Cardiac fibroblast (primary cell): ENCODE measurements at places on chromosomes 7 and 10.
A peak's percentile ranks its signal among the peaks of the same experiment; 100 is the strongest.

- peak; percentile 37 for DNase-seq
These were observed 355.0 kb downstream of the RNLS start for GRCh38 chr10:88228130-88228529.

- no peak for DNase-seq
These were observed 51.4 kb downstream of the ZRANB1 start for GRCh38 chr10:124993345-124993708.

GRCh38 chr7:142583446-142583845, 165.8 kb upstream of the PRSS1 start:
- DNase-seq: peak; percentile 53

DNA sequence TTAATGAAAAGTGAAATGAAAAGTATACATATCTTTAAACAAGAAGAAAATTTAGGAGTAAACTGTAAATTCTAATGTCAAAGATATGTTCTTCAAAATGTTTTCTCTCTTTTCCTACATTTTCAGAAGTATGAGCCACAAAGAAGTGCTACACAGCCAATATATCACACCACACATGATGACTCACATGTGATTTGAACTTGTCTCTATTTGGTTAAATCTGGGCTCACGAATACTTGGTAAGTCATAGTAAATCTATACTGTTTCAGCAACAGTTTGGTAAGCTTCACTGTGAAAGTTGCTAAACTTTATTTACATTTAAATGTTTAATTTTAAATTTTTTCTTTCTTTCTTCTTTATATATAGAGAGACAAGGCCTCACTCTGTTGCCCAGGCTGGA, 380.6 kb upstream of the IGFBP3 start:
- peak; percentile 60 for DNase-seq

GRCh38 chr10:84216834-84217233, 8.5 kb downstream of the LRIT2 start:
- no peak for DNase-seq

DNA sequence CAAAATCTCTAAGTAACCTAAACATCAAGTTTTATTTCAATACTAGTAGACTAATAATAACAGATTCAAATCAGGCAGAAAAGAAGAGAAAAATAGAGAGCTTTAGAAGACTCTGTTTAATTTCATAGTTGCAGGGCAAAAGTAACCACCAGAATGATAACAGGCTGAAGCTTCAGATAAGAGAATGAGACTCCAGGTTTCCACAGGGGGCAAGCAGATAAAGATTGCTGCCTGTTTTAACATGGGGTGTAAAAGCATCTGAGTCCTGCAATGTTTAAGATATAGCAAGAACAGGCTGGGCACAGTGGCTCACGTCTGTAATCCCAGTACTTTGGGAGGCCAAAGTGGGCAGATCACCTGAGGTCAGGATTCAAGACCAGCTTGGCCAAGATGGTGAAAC, 11.0 kb downstream of the CROT start:
- no peak for DNase-seq

- peak; percentile 78 for DNase-seq
These were observed 10.9 kb downstream of the OGDH start for GRCh38 chr7:44617225-44617890.

DNA sequence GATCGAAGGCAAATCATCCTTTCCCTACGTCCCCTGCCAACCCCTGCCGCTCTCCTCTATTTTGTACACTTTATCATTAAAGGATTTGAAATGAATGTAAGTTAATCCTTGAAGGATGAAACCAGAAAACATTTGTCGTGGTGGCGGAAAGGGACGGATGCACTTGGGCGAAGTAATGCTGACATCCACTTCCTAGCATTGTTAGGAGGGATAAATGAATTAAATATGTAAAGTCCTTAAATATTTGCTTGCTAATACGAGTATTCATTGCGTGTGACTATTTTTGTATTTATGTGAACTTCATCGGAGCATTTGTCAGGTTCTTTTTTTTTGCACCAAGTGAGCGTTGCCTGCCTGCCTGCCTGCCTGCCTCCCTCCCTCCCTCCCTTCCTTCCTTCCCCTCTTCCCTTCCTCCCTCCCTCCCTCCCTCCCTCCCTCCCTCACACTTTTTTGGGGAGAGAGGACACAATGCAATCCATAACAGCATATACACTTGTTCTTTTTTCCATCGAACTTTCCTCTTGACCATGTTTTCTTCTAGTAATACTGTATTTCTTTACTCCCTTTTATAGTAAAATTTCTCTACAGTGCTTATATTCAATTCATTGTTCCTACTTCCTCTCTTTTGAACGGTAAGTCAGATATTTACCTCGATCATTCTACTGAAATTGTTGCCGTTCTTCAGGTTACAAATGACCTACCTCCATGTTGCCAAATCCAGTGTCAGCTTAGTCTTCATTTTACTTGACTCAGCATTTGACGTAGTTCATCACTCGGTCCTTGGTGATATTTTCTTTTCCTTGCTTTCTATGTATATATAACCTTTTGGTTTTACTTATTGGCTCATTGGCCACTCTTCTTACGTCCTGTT, 831 bp downstream of the CCDC7 start:
- DNase-seq: no peak

DNA sequence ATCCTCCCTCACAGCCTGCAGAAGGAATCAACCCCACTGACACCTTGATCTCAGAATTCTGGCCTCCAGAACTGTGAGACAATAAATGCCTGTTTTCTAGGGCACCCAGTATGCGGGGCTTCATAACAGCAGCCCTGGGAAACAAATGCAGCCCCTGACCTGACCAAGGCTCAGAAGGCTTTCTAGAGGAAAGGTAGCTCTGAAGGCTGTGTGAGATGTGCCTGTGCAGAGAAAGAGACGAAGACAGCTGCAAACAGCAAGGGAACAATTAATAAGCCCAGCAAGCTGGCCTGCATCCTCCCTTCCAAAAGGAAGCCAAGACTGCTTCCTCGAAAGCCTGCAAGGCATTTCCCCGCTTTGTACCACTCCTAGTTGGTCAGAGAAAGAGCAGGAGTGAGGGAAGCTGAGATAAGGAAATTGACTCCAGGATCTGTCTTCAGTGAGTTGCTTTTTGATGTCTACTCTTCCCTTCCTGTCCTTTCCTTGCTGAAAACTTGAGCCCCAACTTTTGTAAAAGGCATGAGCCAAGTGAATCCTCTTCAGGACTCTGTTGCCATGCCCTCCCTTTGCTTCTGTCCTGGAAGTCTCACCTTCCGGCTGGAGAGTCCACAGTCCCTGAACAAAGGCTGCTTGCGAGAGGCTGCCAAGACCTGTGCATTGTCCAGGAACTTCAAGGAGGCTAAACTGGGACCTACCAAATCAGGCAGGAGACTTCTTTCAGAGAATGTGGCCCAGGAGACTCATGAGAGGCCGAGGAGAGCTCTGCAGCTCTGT, 71.2 kb upstream of the ARID5B start:
- DNase-seq: peak; percentile 47

DNA sequence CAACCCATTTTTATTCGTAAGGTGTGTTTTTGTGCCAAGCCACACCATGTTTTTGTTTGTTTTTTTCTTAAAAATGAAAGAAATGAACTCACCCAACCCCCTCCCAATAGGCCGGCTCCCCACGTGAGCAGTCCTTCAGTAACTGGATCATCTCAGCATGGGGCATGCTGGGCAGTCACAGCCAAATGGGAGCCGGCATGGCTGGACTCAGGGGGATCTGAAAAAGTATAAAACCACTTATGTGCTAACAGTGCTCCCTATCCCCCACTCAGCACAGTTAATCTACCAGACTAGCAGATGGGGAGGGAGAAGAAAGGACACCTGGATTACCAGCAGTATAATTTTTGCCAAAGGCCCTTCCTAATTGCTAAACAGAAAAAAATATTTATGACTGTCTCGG, 39.3 kb downstream of the BAZ1B start:
- no peak for DNase-seq

- no peak for DNase-seq
These were observed 876 bp upstream of the PIK3AP1 start for GRCh38 chr10:96721207-96721572.

GRCh38 chr10:51002469-51002868, 71.8 kb upstream of the PRKG1 start:
- no peak for DNase-seq

DNA sequence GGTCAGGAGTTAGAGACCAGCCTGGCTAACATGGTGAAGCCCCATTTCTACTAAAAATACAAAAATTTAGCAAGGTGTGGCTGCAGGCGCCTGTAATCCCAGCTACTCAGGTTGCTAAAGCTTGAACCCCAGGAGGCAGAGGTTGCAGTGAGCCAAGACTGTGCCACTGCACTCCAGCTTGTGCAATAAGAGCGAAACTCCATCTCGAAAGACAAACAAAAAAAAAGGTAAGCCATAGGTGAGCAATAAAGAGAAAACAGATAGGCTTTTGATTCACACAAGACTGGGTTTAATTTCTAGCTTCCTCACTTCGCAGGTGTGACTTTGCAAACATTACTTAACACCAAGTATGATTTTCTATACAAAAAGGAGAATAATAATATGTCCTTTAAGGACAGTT, 72.3 kb upstream of the ACBD5 start:
- DNase-seq: no peak

DNA sequence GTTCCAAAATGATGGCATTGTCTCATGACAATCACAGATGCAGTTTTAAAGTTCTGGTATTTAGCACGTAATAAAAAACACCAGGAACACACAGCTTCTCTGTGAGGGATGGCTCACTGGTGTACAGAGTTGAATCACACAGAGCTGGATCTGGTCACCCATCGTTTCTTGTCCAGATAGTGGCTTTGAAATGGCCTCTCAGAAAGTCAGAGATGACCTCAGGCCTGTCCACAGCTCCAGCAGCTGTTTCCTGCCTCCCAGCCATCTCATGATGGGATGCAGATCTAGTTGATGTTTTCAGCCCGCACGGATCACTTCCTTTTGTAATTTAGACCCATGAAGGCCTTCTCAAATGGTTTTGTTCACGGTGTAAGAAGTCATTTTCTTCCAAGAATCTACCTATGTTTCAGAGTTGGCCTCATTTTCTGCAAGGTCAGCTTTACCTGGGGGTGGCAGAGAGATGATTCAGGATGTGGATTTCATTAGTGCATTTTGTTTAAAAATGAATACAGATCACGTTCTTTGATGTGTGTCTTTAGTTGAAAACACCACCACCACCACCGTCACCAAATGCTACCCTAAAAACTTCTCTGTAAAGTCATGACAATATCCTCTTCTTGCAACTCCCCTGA, 166.2 kb downstream of the SNX10 start:
- DNase-seq: peak; percentile 0

- DNase-seq: no peak
These were observed 206.4 kb downstream of the KCNMA1 start for GRCh38 chr10:77431209-77431611.

- DNase-seq: peak; percentile 32
These were observed 38.9 kb upstream of the CPXM2 start for GRCh38 chr10:123930340-123931001.

DNA sequence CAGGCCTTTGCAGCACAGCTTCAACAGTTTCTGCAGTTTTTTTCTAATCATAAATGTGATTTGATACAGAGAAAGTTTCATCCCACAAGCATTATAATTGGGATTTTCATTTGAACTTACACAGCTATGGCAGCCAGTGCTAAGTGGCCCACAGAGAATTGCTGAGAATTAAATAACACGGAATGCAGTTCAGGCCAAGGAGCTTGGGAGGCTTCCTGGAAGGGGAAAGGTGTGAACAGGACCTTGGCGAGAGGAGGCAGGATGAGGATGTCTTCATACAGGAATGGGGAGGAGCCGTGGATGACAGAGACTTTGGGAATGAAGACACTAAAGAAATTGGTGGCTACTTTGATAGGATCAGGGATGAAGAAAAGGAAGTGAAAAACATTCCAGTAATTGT, 95.3 kb downstream of the ZNF22 start:
- no peak for DNase-seq

GRCh38 chr7:44762300-44762699, 13.7 kb downstream of the ZMIZ2 start:
- DNase-seq: no peak

GRCh38 chr7:157691586-157692459, 355.0 kb downstream of the DNAJB6 start:
- no peak for DNase-seq

- DNase-seq: no peak
These were observed 3.8 kb upstream of the SKIDA1 start for GRCh38 chr10:21529032-21529910.

DNA sequence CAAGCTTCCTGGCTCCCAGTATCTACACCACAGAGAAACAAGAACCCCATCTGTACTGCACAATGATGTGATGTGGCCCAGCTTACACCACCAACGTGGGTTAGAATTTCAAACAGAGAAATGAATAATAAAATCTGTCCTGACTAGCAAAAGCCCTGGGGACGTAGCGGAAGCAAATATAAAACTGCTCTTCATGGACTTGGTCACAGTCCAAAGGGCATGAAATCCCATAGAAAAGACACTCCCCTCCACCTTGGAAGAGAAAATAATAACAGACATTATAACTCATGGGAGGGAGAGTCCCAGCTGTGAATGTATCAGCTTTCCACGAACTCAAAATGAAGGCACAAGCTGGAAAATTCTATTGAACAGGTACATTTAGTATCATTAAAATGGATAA, 205.3 kb upstream of the GALNT17 start:
- DNase-seq: no peak

DNA sequence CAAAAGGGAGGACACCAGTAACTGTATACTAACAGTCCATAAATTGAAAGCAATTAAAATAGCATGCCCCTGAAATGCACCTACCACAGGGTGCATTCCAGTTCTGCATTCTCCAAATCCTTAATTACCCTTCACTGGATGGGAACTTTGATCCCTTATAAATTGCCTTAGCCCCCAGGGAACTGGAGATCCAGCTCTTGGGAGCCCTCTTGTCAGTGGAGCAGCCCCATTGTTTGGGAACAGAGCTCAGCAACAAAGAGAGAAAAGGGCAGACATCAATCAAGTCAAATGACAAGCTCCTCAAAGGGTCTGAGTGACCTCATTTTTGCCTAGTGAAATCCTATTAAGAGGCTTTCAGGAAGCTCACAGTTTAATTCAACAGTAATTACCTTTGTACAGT, 472.6 kb downstream of the XPNPEP1 start:
- DNase-seq: no peak

- no peak for DNase-seq
These were observed 203.3 kb upstream of the HGF start for GRCh38 chr7:81973117-81973516.

GRCh38 chr7:49766966-49767365, 6.5 kb upstream of the VWC2 start:
- DNase-seq: no peak

DNA sequence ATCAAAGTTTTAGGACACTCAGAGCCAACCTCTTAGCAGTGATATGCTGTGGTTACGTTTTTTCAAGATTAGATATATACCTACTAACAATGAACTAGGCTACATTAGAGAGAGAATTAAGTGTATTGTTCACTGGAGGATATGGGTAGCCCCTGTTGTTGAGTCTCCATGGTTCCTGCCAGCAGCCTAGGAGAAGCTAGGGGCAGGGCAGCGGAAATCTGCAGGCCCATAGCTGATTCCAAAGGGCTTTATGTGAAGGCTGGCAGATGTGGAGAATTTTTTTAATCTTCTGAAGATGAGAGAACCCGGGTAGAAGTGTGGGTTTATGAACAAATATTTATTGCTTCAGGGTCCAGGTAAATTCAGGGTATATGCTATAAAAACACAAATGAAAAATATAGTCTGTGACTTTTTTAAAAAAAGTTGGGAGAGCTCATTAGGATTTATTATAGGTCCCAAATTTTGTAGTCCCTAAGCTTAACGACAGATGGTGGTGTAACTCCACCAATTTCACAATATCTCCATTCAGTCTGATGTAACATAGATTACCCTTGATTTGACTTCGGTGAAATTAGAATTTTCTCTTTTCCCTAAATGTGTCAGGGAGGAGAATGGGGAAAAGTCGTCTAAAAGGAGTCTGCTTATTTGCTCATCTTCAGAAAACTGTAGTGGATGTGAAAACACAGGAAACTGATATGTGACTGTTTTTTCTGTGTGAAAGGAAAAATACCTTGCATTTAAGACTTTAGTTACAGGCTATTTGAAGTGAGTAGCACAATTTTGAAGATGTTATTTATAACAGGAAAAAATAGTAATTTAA, 163.0 kb upstream of the PPP1R3A start:
- peak; percentile 72 for DNase-seq
